Left lung (tissue), 14 donors: ENCODE measurements at places on chromosomes 5 and 9.

DNA sequence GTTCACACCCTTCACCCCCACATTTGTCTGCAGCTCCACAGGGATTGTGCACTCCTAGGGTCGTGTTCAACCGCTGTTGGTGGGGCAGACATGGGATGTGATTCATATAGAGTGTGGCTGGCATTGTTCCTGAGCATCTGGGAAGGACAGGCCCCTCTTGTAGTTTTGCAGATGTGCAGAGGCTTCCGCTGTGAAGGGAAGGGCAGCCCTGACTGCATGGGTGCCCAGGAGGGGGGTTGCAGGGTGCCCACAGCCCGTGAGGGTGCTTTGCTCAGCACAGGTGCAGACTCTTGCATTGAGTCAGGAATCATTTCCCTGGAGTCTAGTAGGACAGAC, 30.2 kb upstream of the PITX1 start:
- no peak for DNase-seq

GRCh38 chr9:133233681-133234432, 24.8 kb upstream of the OBP2B start:
- no peak for DNase-seq

DNA sequence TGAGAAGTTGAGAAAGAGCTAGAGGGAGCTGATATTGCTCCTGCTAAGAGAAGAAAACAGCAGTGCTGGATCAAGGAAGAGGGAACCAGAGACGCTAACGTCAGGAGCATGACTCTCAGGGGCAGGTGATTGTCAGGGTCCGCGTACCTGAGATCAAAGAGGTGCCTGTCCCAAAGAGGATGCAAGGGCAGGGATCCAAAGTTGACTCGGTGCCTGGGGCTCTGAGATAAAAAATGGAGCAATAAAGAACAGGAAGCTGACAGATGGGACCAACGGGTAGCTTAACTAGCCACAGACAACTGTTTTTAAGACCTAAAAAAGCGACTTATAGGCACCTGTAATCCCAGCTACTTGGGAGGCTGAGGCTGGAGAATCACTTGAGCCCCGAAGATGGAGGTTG, 517.8 kb downstream of the IRX1 start:
- no peak for DNase-seq

- DNase-seq: no peak
Measured at GRCh38 chr5:131355971-131356528, 92.2 kb downstream of the CDC42SE2 start.

- no peak for DNase-seq
Measured at GRCh38 chr5:133754575-133755169, 142.3 kb upstream of the FSTL4 start.

- DNase-seq: no peak
Measured at GRCh38 chr9:132026932-132027585, 52.6 kb downstream of the MED27 start.

DNA sequence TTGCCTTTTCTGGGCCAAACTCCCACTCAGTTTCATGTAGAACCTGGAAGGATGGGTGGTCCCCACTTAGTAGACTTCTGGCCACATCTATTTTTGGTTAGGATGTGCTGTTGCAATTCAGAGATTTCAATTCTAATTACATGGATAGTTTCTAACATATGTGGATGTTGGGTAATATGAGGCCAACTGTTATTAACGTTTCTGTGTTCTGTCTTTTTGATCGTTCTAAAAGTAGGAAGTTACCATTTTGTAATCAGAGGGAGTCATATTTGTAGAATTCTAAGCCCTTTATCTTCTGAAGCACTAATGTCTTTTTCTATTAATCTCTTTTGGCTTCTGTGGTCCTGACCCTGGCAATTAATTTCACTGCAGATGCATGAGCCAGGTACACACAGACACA, 141.6 kb upstream of the SPEF2 start:
- no peak for DNase-seq

DNA sequence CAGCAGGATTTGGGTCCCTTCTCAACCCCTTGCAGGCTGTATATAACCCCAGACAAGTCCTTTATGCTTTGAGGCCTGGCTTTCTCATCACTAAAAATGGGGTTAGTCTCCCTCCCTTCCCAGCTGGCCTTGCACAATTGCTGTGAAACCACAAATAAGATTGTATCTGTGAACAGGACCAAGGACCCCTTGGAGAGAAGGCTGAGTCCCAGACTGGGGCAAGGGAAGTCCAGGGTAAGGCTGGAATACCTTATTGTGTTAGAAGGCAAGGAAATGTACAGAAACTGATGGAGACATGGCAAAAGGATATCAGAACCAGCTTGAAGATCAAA, 11.4 kb downstream of the MACROH2A1 start:
- no peak for DNase-seq

GRCh38 chr5:87147441-87147840, 120.2 kb upstream of the RASA1 start:
- DNase-seq: no peak

- no peak for DNase-seq
Measured at GRCh38 chr9:78031444-78031892, at the start of gene GNAQ. GNAQ (minus strand) TSS chr9:78031811; CDS start chr9:78031235, 576 bp downstream.

DNA sequence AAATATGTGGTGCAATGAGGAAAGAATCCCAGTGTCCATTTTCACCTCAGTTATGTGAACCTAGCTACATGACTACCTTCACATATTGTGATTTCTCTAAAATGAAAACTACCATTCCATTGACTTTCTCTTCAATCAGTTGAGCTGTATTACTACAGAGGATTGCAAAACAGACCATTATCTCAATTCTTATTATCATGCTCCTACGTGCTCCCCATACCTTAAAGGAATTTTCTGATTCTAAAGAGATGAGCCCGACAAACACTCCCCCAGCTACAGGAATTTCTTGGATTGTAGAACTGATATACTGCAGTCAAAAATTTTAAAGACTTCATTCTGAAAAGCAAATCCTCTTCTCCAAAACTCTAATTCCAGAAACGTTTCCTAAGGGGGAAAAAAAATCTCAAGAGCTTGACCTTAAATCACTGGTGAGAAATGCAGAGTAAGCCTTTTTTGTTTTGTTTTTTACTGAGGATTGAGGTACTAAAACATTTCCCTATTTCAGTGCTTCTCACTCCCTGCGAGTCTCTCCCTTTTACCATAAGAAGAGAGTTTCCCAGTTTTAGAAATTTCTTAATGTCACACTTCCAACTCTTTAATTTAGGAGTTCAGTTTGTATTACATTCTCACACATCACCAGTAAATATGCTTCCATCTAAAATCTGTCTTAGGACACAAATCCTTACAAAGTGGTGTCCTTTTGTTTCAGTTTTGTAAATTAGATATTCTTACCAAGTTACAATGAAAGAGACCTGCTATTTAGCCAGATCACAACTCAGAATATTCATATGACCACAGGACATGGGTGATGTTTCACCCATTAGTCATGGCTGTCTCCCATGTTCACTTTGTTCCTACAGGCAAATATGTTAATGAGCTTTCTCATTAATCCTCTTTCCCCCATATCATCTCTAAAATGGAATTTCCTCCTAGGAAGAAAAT, 203.8 kb downstream of the TSSK1B start:
- DNase-seq: no peak

- no peak for DNase-seq
Measured at GRCh38 chr5:148445578-148445977, 61.8 kb downstream of the FBXO38 start.

GRCh38 chr5:28807195-28807729, 1768.9 kb upstream of the CDH9 start:
- no peak for DNase-seq

GRCh38 chr9:78547831-78548230, 250.9 kb downstream of the PSAT1 start:
- DNase-seq: no peak

DNA sequence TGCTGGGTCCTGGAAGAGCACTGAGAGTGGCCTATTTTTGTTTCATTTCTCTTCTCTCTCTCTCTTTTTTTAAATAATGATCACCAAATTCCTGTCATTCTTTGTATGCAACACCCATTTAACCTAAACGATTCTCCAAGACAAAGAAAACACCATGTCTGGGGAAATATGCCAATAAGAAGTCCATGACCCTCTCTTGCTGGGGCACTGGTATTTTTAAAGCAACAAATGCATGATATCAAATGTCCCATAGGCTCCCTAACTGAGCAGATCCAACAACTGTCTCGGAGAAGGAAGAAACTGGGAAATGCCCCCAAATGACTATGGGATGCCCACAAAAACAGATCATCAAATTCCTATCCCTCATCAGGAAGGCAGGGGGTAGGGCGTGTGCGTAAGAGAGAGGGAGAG, 567.4 kb downstream of the CCDC171 start:
- no peak for DNase-seq

DNA sequence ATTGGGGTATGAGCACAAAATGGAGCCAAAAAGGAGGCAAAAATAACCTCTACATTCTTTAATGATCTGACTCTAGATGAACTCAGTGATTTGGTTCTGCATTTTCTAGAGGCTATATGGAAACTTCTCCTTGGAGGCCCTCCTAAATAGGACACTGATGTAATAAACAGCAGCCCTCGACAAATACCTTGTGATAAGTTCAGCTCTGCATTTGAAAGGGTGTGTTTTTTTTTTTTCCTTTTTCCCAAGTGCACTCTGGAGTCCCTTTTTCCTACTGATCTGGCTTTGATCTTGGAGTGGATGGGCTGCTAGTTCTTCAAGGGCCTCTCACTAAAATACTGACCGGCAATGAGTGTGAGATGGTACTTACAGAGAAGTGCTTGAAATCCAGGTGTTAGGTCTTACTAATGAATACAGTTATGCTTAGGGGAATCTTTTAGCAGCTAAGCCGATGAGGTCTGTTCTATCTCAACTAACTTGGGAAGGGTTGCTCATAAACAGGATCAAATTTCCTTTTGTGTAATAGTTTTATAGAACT, 161.7 kb downstream of the MAST4 start:
- DNase-seq: peak; percentile 33

DNA sequence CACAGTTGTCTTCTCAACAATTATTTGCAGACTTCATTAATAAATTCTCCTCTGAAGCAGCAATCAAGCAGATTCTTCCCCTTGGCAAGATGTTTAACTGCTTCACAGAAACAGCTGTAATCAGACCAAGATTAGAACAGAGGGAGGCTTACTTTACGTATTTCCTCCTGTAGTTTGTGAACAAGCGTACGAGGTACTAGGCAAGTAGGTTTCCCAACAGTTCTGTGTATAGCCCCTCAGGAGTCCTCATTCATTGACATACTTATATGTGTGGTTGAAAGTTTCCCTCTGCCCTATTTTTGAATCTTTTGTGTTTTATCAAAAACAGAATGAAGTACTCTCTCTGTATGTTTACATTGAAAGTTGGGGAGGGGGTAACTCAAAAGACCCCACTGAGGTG, 128.0 kb downstream of the SPATA31D1 start:
- no peak for DNase-seq

DNA sequence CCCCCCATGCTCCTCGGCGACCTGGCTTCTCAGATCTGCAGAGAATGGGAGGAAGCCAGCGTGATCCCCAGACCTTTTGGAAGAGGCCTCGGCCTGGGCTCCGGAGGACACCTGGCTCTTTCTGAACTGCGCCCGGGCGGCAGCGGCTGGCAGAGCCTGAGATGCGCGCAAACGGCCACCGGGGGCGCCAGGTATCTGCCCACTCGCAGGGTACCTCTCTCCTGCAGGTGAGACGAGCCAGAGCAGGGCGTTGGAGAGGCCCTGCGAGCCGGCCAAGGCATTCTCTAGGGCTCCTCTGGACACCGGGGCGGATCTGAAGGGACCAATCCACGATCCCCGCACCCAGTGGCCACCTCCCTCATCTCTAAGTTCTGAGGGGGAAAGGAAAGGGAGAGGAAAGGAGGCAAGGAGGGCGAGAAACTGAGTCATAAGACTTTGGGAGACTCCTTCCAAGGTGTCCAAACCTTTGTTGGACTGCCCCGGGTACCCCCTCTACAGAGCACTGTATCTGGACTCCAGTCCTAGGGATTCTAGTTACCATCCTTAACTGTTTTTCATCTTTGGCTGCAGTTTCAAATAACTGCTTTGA, 55.0 kb upstream of the SLC46A2 start:
- DNase-seq: no peak

DNA sequence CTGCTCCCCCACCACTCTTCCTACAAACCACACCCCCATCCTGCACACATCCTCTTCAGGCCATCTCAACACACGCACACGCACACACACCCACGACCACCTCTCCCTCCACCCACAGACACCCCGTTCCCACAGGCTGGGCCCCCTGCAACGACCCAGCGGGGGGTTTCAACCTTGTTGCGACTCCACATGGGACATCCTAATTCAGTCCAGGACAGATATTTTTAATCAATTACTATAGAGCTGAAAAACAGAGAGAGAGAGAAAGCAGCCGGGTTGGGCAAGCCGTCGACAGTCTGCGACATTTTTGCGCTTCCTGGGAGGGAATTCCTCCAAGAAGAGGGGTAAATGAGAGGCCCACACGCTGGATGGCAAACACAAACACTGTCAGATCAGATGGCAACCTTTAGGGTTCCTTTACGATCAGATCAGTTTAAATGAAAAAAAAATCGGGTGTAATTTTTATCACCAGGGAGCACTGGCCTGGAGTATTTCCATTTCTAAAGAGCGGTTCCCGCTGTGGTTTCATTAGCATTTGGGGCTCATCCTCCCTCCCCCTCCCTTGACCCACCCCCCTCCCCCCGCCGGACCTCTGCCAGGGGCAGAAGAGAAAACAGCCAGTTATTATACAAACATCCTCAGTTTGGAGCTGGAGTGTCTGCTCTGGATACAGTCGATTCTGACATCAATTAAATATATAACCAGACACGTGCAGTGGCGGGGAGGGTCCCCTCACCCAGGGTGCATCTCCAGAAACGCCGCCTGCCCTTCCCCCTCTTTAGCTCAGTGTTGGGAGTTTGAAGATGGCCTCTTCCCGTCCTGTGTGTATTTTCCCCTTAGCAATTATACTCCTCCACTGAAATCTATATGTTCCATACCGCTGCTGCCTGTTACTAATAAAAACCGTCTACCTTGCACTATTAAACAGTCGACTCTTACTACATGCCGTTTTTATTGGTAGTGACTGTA, 2.3 kb upstream of the IRX2 start:
- DNase-seq: no peak

- DNase-seq: no peak
Measured at GRCh38 chr9:17291766-17292165, 156.9 kb downstream of the CNTLN start.

DNA sequence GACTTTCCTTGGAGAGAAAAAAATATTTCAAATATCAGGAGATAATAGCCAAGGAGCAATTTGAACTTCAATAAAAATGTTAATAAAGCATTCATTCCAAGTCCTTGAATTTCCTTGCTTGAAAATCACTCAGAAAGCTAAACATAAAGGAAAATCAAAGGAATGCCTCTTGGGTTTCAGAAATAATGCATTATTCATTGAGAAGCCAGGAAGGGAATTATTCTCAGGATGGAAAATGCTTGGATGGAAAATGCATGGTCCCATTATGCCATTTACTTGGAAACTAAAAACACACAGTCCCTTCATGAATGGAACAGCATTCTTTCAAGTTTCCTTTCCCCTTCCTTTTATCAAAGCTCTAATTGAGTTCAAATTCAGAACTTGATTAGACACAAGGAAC, 160.9 kb downstream of the LPAR1 start:
- DNase-seq: no peak
